ENCODE measurements at places on chromosomes 16 and 17.
A peak's percentile ranks its signal among the peaks of the same experiment; 100 is the strongest.

DNA sequence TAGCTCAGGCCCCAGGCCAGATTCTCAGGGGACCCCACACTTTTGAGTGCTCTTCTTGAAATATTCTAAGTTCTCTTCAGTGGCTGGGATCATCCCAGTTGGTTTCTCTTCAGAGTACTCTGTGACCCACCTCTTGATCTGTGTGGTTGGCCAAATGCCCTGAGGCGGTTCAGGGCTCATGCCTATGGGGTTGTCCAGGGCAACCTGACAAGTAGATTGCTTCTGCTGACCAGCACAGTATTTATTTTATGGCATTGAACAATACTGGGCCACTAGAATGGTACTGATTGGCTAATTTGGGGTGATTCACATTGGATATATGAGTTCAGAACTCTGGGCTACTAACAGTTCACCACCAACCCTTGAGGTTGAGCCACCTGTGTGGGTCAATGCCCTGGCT, 7.4 kb upstream of the GOSR2 start:
- DNase-seq, result no peak

GRCh38 chr17:73989671-73990070, 213.8 kb upstream of the RPL38 start:
- DNase-seq, result no peak

DNA sequence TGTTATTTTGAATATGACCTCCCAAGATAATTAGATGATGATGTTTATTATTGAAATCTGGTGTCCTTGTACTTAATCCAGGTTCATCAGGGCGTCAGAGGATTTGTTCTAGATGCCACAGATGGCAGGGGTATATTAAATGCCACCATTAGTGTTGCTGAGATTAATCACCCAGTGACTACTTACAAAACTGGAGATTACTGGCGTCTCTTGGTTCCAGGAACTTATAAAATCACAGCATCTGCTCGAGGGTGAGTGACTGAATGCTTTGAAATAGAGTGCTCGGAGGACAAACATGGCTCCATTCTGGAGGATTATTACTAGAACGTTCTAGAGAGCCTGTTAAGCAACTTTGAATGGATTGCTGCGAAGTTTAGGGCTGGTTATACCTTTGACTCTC, 33.5 kb upstream of the GOSR1 start:
- DNase-seq, result no peak

DNA sequence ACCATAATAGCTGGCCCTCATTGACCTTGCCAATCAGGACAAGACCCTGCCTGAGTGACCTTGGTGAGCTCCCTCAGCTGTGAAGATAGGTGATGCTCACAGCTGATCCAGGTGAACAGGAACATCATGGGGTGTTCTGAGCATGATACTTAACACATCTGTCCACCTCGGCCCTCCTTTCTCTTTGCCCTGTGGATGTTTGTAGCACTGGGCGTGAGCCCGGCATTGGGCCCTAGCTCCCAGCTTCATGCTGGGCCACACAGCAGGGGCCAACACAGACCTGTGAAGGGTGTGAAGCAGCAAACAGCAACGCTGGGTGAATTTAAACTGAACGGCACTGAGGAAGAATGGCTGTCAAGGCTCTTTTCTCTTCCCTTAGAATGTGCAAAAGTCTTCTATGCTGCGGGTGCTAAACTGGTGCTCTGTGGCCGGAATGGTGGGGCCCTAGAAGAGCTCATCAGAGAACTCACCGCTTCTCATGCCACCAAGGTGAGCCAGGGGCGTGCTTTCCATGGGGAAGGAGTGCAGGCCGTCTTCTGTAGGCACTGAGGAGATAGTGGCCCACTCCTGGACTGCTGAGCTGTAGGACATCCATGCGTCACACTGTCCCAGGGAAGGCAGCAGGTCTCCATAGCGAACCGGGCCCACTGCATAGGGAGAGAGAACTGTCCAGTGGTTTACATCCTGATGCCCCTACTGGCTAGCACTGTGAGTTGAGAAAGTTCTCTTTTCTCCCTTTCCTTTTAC, 35.9 kb downstream of the TMEM11 start:
- no peak for DNase-seq

DNA sequence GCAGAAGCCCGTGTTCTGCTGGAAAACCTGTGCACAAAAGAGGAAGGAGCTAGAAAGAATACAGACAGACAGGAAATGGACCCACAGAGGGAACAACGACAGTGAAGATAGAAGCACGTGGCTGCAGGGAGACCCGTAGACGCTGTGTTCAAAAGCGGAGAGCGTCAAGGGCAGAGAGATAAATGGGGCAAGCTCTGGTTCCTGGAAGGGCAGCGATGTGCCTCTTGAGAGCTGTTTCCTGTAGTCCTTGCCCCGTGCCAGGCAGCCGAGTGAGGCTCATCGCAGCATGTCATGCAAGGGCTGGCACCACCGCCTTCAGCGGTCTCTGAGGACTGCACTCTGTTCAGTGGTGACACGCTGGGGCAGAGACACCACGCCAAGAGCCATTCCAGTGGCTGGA, 43.6 kb upstream of the CACNG5 start:
- no peak for DNase-seq

- DNase-seq, result no peak
These were observed 7.4 kb downstream of the IRF8 start for GRCh38 chr16:85906349-85906748.

GRCh38 chr16:24170407-24170806, 85.7 kb upstream of the CACNG3 start:
- no peak for DNase-seq

DNA sequence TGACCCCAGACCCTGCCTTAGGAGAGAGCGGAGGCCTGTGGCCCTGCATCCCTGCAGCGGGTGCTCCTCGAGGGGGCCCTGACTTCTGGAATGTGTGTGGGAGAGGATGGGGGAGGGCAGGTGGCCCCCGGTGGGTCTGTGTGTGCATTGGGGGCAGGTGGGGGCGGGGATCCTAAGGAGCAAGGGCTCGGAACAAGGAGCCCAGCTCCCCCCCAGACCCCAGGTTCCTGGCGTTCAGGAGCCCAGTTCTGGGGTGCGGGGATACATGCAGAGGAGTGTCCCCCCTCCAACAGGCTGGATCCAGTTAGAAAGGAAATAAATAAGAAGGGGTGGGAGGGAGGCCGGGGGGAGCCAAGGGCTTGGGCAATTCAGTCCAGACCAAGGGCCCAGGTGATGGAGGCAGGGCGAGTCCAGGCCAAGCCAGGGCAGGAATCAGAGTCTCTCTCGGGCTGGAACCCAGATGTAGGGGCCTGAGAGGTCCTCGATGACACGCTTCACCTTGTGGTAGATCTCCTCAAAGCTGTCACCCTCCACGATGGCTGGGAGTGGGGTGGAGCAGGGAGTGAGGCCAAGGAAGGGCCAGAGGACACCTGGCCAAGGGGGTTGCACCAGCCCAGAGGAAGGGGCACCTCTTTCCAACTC, 11.2 kb upstream of the ASGR1 start:
- DNase-seq, result no peak

- DNase-seq, result no peak
These were observed 20.9 kb downstream of the OSBPL7 start for GRCh38 chr17:47800686-47801085.

DNA sequence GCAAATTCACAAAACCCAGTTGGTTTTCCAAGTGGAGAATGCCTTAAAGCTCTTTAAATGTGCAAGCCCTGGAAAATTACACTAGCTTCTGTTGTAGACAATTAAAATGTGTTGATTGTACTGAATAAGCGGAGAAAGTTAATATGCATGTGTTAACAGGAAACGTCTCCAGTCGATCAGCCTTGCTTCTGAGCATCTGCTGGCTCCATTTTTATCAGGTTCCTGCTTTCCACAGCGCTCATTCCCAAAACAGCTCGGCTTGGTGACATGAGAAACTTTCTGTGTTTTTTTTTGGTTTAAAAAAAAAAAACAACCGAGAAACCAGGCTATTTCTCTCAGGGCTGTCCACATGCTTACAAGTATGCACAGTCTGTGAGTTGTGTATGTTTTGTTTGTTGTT, 60.7 kb downstream of the VPS35L start:
- DNase-seq, result no peak

- DNase-seq, result peak; percentile 38
These were observed 78.1 kb downstream of the SKAP1 start for GRCh38 chr17:48351911-48352332.

- DNase-seq, result no peak
These were observed 38.5 kb downstream of the OTOA start for GRCh38 chr16:21702276-21702675.

DNA sequence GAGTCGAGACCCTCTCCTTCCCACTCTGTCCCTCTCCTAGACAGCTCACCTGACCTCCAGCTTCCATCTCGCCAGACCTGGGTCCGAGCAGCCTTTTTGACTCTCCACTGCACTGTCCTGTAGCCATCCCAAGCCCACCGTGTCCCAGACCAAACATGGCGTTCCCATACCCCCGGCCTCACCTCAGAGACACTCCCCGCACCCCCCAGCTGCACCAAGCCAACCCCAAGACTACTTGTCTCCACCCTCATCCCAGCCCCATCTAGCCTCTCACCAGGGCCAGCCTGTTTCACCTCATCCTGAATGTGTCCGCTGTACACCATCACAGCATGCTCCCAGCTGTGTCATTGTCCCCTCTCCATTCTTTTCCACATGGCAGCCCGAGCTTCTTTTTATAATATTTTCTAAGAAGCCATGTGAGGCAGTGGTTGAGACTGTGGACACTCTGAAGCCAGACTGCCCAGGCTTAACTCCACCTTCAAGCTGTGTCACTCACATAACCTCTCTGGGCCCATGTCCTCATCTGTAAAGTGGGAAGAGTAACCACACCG, 1.5 kb downstream of the MYO15A start:
- DNase-seq, result no peak

GRCh38 chr17:17568772-17569195, 22.7 kb downstream of the PEMT start:
- DNase-seq, result peak; percentile 80

GRCh38 chr17:57114085-57114673, 29.1 kb downstream of the AKAP1 start:
- peak; percentile 88 for DNase-seq

- no peak for DNase-seq
These were observed 45.2 kb downstream of the MFSD11 start for GRCh38 chr17:76783146-76783545.

DNA sequence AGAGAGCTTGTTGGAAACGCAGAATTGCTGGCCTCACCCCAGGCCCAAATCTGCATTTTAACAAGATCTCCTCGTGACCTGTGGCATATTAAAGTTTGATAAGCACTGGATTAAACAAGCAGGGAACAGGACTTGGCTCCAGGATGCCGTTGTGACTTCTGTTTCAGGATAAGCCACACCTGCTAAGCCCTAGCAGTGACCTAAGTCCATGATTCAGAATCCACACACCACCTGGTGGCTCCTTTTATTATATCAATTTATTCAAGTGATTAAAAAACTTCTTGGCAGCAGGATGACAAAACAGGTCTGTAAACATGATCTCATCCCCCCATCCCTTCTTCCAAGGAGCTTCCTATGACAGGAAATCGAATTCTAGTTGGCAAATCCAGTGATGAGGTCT, 9.1 kb downstream of the NAGPA start:
- peak; percentile 39 for DNase-seq

- DNase-seq, result no peak
These were observed 36.1 kb upstream of the ZCCHC14 start for GRCh38 chr16:87528690-87529579.

- DNase-seq, result no peak
These were observed 91.9 kb downstream of the NXN start for GRCh38 chr17:887551-888209.

GRCh38 chr17:81050645-81051625, 16.0 kb downstream of the BAIAP2 start:
- no peak for DNase-seq

- no peak for DNase-seq
These were observed 1165.8 kb upstream of the GOT2 start for GRCh38 chr16:59899940-59900339.

- no peak for DNase-seq
These were observed 155.4 kb downstream of the CLEC16A start for GRCh38 chr16:11099672-11100205.

DNA sequence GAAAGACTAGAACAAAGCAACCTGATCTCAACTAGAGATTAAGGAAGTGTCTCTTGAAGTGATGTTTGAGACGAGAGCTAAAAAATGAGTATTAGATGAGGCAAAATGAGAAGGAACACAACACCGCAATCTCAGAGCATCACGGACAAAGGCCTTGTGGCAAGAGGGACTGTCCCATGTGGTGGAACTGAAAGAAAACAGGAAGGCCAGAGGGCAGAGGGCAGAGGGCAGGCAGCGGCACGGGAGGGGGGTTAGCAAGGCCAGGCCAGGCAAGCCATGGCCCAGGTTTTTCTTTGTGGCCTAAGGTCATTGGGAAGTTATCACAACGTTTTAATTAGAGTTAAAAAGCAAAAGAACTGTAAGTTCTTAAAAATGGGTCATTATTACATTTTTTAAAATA, 22.5 kb downstream of the RPA1 start:
- DNase-seq, result no peak

DNA sequence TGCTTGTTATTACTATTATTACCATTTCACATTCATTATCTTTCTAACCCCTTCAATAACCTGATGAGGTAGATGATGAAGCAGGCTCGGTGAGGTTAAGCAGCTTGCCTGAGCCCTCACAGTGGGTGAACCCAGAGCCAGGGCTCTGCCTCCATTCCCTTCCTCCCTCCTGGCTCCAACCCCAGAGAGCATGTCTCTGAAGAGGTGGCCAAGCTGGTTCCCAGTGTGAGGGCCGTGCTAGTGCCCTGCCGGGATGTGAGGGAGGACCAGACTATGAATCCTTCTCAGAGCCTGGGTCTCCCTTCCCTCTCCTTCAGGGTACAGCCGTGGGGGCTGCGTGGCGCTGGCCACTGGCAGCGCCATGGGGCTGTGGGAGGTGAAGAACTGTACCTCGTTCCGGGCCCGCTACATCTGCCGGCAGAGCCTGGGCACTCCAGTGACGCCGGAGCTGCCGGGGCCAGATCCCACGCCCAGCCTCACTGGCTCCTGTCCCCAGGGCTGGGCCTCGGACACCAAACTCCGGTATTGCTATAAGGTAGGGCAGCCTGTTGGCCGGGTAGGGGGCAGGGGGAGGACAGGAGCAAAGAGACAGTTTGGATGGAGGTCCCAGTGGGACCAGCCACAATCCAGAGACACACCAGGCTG, 49.6 kb downstream of the MRC2 start:
- no peak for DNase-seq

DNA sequence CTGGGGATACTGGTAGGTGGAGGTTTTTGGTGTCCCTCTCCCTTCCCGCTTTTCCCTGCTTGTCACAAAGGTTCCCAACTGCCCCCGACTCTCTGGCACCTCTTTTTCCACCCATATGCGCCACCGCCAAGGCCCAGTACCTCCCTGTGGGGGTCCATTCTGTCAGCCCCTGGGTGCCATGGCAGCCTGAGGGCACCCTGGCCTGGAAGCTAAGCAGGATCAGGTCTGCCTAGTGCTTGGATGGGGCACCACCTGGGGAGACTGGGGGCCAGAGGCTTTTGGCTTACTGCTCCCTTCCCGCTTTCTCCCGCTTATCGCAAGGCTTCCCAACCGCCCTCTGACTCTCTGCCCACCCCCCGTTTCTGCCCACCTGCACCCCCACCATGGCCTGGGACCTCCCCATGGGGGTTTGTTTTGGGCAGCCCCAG, 2286.4 kb downstream of the TP53TG3F start:
- DNase-seq, result no peak

- DNase-seq, result no peak
These were observed 477.5 kb downstream of the WWOX start for GRCh38 chr16:78576941-78577340.
